ENCODE measurements at places on chromosomes 4 and X.

- no peaks in the 10 kb centered on the region for H3K27me3 ChIP-seq
- H3K4me1 ChIP-seq, result no peaks in the 10 kb centered on the region
- no peak overlapping the region for H3K27ac ChIP-seq
- DNase-seq, result peak; percentile 8
- H3K4me3 ChIP-seq, result peak overlapping the region; percentile 32
These were observed 2.1 kb upstream of the IL2 start for GRCh38 chr4:122458625-122459024.

DNA sequence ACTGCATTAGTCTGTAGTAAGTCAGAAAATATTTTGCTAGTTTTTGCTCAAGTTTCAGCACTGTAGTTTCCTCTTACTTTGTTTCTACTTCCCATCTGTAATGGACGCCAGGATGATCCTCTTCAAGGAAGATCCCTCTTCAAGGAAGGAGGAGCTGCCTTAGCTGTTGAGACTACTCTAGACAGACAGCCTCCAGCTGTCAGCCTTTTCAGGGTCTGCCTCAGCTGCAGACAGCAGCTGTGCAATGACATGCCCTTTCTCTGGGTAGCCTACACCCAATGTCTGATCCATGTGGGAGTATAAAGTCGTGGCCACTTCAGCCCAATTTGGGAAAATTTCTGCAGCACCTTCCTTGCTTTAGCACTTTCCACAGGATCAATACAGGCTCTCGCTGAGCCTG, 281.0 kb upstream of the MAOA start:
- no peak overlapping the region for H3K27ac ChIP-seq
- DNase-seq, result no peak
- H3K4me1 ChIP-seq, result no peaks in the 10 kb centered on the region
- H3K27me3 ChIP-seq, result no peaks in the 10 kb centered on the region
- no peak overlapping the region for H3K4me3 ChIP-seq
- H3K36me3 ChIP-seq, result no peaks in the 10 kb centered on the region

DNA sequence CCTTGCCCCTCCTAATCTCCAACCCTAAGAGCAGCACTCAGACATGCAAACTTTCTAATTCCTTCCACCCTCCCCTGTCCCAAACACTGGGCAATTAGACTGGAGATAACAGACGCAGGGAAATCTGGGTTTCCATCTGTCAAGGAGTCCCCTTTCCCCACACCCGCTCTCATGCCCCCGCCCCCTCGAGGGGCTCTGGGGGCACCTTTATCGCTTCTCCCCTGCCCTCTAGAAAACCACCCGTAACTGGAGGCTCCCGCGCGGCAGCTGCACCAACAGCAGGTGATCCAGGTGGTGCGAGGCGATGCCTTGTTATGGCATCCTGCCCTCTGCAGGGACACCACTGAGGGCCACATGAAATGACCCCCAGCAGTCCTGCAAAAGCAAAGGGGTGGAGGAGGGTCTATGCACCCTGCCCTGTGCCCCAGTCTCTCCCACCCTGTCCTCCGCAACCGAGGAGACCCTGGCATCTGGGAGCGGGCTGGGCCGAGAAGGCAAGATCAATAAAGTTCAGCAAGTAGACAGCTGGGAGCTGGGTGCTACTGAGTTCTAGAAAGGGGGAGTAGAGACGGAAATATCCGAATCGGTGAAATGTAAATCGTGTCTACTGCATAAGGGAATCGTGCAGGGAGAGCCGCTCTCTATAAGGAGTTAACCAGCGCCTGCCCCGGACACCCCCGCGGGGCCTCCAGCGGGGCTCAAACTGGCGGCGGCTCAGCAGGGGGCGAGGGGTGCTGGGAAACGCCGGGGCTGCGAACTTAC, 1.6 kb downstream of the KCTD8 start:
- H3K27ac ChIP-seq, result no peak overlapping the region
- peaks cover 41% of the 10 kb centered on the region for H3K27me3 ChIP-seq
- no peak for DNase-seq
- no peak overlapping the region for H3K4me3 ChIP-seq
- no peaks in the 10 kb centered on the region for H3K36me3 ChIP-seq

GRCh38 chrX:140944710-140945109, 57.7 kb upstream of the SPANXB1 start:
- no peak overlapping the region for H3K27ac ChIP-seq
- no peak for DNase-seq
- H3K4me1 ChIP-seq, result no peaks in the 10 kb centered on the region

DNA sequence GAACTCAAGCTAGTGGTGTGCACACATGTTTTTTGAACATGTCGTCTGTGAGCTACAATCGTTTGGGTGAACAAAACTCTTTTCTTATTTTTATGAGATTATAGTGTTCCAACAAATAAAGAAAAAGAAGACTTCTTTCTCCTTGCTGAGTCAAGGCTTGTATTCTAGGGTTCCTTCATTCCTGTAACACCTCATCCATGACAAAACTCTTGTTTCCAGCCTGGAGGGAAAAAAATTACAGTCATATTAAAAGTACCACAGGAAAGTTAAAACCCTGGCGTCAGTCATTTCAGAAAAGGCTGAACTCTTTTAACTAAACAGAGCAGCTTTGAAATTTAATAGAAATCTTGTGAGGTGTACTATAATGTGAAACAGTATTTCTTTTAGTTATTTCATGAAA, 79.2 kb upstream of the BOD1L1 start:
- H3K4me1 ChIP-seq, result peaks cover 15% of the 10 kb centered on the region
- DNase-seq, result no peak
- H3K4me3 ChIP-seq, result no peak overlapping the region
- H3K27me3 ChIP-seq, result no peaks in the 10 kb centered on the region

GRCh38 chr4:44235897-44236296, 212.7 kb downstream of the KCTD8 start:
- no peaks in the 10 kb centered on the region for H3K4me1 ChIP-seq
- no peak overlapping the region for H3K27ac ChIP-seq
- no peaks in the 10 kb centered on the region for H3K27me3 ChIP-seq
- no peak for DNase-seq

GRCh38 chr4:122632396-122633143, 11.7 kb upstream of the IL21 start:
- H3K27ac ChIP-seq, result no peak overlapping the region
- no peaks in the 10 kb centered on the region for H3K27me3 ChIP-seq
- no peaks in the 10 kb centered on the region for H3K36me3 ChIP-seq
- no peaks in the 10 kb centered on the region for H3K4me1 ChIP-seq
- no peak overlapping the region for H3K4me3 ChIP-seq
- DNase-seq, result no peak

DNA sequence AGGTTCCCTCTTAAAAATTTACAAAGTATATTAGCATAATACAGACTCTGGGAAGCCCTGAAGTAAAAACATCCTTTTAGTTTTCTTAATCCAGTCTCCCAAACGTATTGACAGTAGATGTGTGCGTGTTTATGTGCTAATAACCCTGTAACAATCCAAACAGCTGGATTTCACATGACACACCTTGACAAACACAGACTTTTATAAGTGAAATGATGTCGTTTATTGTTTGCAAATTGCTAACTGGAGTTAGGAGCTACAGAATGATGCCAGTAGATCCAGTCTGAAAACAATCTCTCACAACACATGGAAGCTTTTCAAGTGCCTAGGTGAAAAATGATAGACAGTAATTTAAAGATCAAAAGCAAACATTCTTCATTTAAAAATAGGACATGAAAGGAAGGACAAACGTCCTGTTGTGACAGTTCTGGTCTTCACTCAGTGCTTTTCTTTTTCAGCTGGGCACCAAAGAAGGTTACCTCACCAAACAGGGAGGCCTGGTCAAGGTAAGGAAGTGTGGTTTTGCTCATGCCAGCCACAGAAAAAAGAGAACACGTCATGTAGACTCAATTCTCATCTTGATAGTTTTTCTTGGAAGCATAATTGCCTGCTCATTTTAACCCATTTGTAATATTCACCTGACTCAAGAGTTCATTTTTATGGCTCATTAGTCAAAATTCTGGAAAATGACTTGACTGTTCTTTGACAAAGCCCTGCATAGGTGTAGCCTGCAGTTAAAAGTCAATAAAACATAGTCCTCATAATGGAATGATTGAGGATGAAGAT, 32.9 kb downstream of the LAMTOR3 start:
- H3K27me3 ChIP-seq, result no peaks in the 10 kb centered on the region
- no peak overlapping the region for H3K4me3 ChIP-seq
- H3K36me3 ChIP-seq, result peaks cover 71% of the 10 kb centered on the region
- no peak overlapping the region for H3K27ac ChIP-seq

DNA sequence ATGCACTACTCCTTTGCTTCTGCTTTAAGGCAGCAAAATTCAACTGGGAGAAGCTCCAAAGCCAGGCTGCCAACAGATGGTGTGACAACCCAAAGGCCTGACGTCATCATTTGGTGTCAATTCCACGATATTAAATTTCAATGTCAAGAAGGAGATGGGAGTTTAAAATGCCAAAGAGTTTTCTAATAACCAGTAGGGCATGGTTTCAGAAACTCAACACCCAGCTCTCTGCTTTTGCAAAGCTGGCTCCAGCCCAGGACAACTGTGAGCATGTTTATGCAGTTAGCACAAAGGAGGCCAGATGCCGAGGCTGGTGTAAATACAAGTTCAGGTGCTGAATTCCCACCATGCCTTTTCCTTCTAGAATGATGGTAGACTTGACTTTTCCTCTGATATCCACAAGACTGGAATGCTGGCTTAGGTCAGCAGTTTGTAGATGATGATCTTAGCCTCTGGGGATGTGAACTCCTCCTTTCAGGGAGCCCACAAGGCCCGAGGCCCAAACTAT, 67.3 kb downstream of the AFAP1 start:
- H3K27me3 ChIP-seq, result peaks cover 7% of the 10 kb centered on the region
- no peaks in the 10 kb centered on the region for H3K36me3 ChIP-seq
- no peak overlapping the region for H3K27ac ChIP-seq
- H3K4me3 ChIP-seq, result no peak overlapping the region
- no peaks in the 10 kb centered on the region for H3K4me1 ChIP-seq
- DNase-seq, result no peak

DNA sequence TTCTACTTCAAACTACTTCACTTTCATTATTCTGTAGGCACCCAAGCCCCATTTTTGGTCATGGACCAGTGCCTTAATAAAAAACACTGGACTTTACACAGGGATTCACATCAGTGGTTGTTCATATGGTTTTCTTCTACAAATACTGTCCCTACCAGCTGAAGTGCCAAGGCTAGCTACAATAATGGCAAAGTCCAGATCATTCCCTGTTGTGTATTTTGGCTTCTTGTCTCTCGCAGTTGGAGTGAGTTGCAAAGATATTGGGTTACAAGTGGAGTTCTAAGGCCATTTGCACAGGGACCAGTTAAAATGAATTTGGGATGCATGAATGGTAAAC, 16.7 kb upstream of the ANKRD17 start:
- H3K27ac ChIP-seq, result no peak overlapping the region
- no peak overlapping the region for H3K4me3 ChIP-seq
- DNase-seq, result no peak
- no peaks in the 10 kb centered on the region for H3K4me1 ChIP-seq
- no peaks in the 10 kb centered on the region for H3K36me3 ChIP-seq

DNA sequence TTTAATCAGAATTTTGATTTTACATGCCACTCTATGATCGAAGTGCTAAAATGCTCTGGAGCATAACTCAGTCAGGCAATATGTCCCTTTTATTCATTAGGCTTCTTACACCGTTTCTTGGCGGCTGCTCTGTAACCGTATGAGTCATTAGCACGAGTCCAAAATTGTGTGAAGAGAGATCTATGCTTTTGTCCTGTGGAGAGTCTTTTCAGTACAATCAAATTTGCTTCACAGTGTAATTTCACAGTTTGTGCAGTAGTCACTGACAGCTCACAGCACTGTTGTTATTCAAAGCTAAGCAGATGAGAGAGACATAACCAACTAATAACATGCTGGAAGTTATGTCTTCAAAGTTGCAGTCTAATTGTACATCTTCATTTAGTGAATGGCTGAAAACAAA, 167.8 kb downstream of the PCDH10 start:
- DNase-seq, result no peak
- H3K27ac ChIP-seq, result no peak overlapping the region
- H3K4me3 ChIP-seq, result no peak overlapping the region
- no peaks in the 10 kb centered on the region for H3K27me3 ChIP-seq

- no peak overlapping the region for H3K4me3 ChIP-seq
- no peaks in the 10 kb centered on the region for H3K4me1 ChIP-seq
- no peak for DNase-seq
- no peak overlapping the region for H3K27ac ChIP-seq
- H3K36me3 ChIP-seq, result no peaks in the 10 kb centered on the region
These were observed 209.6 kb downstream of the NLGN4X start for GRCh38 chrX:6019076-6019475.

DNA sequence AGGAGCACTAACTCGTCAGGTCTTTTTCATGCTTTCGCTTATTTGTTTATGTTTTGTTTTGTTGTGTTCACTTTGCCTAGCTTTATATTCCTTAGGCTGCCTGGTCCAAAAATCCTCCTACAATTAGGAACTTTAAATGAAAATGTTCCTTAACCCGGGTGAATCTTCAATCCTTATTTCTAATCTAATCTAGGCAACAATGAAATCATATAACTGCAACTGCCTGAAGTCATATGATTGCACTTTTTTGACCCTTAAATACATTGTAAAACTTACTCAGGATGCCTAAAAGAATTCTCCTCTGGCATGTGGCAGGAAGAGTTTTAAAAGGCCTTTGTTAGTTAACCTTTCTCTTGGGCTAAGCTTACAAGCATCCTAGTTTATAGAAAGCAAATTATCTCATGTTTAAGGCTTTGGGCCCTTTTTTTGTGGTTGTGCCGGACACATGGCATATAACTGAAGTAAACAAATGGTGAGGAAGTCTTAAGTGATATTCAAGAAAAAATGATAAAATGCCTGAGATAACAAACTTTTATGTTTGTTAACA, 279.4 kb downstream of the FAT4 start:
- no peaks in the 10 kb centered on the region for H3K4me1 ChIP-seq
- no peak for DNase-seq
- no peak overlapping the region for H3K4me3 ChIP-seq
- no peaks in the 10 kb centered on the region for H3K36me3 ChIP-seq
- H3K27me3 ChIP-seq, result no peaks in the 10 kb centered on the region

DNA sequence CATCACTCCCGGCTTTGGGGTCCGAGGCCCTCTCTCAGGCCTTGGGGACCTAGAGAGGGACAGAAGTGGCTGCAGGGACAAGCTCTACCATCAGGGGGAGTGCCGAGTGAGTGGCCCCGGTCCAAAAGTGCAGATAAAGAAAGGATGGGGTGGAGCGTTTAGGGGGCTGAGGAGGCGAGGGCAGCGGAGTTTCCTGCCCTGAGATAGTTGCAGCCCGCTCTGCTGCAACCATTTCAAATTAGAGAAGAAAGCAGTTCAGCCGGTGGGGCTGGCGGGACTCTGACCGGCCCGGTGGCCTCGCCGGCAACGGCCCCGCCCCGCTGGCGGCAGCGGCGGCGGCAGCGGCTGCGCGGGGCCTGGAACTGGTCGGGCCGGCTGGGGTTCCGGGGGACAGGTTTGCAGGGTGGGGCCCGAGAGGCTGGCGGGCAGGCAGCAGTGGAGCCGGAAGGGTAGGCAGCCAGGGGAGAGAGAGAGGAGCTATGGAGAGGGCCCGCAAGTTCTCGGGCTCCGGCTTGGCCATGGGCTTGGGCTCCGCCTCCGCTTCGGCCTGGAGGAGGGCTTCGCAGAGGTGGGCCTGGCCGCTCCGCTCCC, 7.6 kb downstream of the DLG3 start:
- DNase-seq, result peak; percentile 7
- H3K4me3 ChIP-seq, result peak overlapping the region; percentile 72
- no peaks in the 10 kb centered on the region for H3K36me3 ChIP-seq
- peaks cover 21% of the 10 kb centered on the region for H3K27me3 ChIP-seq

GRCh38 chrX:121258545-121258944, 211.1 kb downstream of the GLUD2 start:
- H3K4me3 ChIP-seq, result no peak overlapping the region
- H3K4me1 ChIP-seq, result no peaks in the 10 kb centered on the region
- H3K27me3 ChIP-seq, result no peaks in the 10 kb centered on the region
- no peak for DNase-seq
- H3K36me3 ChIP-seq, result no peaks in the 10 kb centered on the region

GRCh38 chr4:81470456-81471297, 1.0 kb downstream of the RASGEF1B start:
- peak; percentile 93 for DNase-seq
- H3K27ac ChIP-seq, result peak overlapping the region; percentile 98
- no peaks in the 10 kb centered on the region for H3K36me3 ChIP-seq
- no peaks in the 10 kb centered on the region for H3K27me3 ChIP-seq
- peak overlapping the region; percentile 94 for H3K4me3 ChIP-seq

Measured in CD14-positive monocyte (primary cell).